ENCODE measurements at places on chromosomes 12 and 14.

GRCh38 chr14:55781046-55781445, 201.0 kb downstream of the KTN1 start:
- no peak overlapping the region for H3K4me3 ChIP-seq
- no peaks in the 10 kb centered on the region for H3K27me3 ChIP-seq
- H3K27ac ChIP-seq, result no peak overlapping the region
- H3K4me1 ChIP-seq, result peaks cover 25% of the 10 kb centered on the region

GRCh38 chr12:9256341-9256740, 48.1 kb upstream of the PZP start:
- no peak overlapping the region for H3K27ac ChIP-seq
- DNase-seq, result no peak
- no peaks in the 10 kb centered on the region for H3K36me3 ChIP-seq
- no peak overlapping the region for H3K4me3 ChIP-seq
- no peaks in the 10 kb centered on the region for H3K4me1 ChIP-seq

DNA sequence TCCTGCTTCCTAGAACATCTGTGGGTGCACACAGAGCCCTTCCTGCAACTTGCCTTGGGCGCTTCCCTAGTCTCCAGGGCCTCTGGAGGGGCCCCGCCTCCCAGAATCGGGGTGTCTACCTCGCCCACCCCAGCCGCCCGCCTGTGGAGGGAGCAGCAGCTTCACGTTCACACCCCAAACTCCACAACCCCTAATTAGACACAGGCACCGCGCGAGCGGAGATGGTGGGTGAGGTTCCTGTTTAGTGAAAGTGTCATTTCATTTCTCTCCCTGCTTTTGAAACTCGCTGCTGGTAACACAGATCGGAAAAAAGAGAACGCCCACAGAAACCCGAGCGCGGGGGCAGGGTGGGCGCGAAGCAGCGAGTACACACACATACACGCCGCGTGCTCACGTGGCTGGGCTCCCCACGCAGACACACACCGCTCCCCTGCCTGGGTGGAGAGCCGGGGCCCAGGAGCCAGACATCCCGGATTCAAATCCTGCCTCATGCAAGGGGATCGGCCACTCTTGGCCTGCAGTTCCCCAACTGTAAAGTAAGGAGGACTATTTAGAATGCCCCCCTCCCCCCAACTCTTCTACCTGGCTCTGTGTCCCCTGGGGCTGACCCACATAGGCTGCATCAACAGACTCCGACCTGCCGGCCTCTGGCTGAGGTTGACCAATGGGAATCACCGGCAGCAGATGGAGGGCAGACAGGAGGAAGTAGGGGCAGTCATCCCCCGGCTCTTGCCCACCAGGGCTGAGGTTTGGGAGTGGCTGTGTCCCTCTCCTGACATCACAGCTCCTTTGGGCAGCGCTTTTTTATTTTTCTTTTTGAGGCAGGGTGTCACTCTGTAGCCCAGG, 79.2 kb upstream of the NCOR2 start:
- no peaks in the 10 kb centered on the region for H3K4me1 ChIP-seq
- H3K36me3 ChIP-seq, result no peaks in the 10 kb centered on the region
- no peak overlapping the region for H3K4me3 ChIP-seq
- DNase-seq, result no peak
- H3K27me3 ChIP-seq, result no peaks in the 10 kb centered on the region
- H3K27ac ChIP-seq, result no peak overlapping the region

DNA sequence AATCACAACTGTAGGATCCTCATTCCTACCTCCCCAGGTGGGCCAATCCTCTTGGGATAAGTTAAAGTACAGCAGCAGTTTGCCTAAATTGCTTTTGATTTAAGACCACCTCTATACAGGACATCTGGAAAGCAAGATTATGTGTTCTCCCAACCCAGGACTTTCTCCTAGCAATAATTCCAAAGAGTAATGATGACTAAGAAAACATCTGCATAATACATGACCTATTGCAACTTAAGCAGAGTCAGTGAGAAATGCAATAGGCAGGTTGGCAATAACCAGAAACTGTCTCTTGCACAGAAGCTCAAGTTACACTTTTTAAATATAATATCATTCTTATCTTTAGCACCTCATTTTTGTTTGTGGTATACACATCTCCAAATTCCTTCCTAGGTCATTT, 275.4 kb downstream of the TRHDE start:
- H3K36me3 ChIP-seq, result no peaks in the 10 kb centered on the region
- no peak for DNase-seq
- H3K27ac ChIP-seq, result no peak overlapping the region
- no peak overlapping the region for H3K4me3 ChIP-seq

GRCh38 chr12:75564398-75564797, 53.0 kb upstream of the KRR1 start:
- H3K27me3 ChIP-seq, result no peaks in the 10 kb centered on the region
- H3K36me3 ChIP-seq, result no peaks in the 10 kb centered on the region
- no peak for DNase-seq
- no peak overlapping the region for H3K4me3 ChIP-seq
- peaks cover 6% of the 10 kb centered on the region for H3K4me1 ChIP-seq
- H3K27ac ChIP-seq, result no peak overlapping the region

DNA sequence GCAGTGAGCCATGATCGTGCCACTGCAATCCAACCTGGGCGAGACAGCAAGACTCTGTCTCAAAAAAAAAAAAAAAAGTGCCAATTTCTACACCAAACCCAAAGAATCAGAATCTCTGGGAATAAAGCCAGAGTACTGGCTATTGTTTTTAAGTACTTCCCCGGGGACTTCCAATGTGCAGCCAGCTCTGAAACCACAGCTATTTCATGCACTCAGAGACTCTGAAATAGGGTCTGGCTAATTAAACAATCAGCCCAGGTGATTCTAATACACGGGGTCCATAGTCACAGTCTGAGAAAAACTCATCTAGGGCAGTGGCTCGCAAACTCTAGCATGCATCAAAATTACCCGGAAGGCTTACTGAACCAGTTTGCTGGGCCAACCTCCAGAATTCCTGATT, 56.3 kb downstream of the SIX6 start:
- DNase-seq, result no peak
- no peak overlapping the region for H3K27ac ChIP-seq
- no peaks in the 10 kb centered on the region for H3K4me1 ChIP-seq
- H3K27me3 ChIP-seq, result no peaks in the 10 kb centered on the region

GRCh38 chr12:128818065-128819022, 5.4 kb downstream of the SLC15A4 start:
- H3K27me3 ChIP-seq, result no peaks in the 10 kb centered on the region
- H3K27ac ChIP-seq, result peak overlapping the region; percentile 87
- H3K4me3 ChIP-seq, result no peak overlapping the region

- H3K36me3 ChIP-seq, result peaks cover 84% of the 10 kb centered on the region
- DNase-seq, result peak; percentile 18
- no peak overlapping the region for H3K4me3 ChIP-seq
- H3K4me1 ChIP-seq, result no peaks in the 10 kb centered on the region
- H3K27me3 ChIP-seq, result no peaks in the 10 kb centered on the region
- H3K27ac ChIP-seq, result peak overlapping the region; percentile 2
These were observed 8.9 kb downstream of the ISCA2 start for GRCh38 chr14:74502236-74503019.

Data from tibial artery (tissue), 4 donors.